ENCODE measurements at places on chromosomes 6 and 20.

- DNase-seq, result no peak
Measured at GRCh38 chr6:27568226-27568897, 95.5 kb upstream of the ZNF184 start.

DNA sequence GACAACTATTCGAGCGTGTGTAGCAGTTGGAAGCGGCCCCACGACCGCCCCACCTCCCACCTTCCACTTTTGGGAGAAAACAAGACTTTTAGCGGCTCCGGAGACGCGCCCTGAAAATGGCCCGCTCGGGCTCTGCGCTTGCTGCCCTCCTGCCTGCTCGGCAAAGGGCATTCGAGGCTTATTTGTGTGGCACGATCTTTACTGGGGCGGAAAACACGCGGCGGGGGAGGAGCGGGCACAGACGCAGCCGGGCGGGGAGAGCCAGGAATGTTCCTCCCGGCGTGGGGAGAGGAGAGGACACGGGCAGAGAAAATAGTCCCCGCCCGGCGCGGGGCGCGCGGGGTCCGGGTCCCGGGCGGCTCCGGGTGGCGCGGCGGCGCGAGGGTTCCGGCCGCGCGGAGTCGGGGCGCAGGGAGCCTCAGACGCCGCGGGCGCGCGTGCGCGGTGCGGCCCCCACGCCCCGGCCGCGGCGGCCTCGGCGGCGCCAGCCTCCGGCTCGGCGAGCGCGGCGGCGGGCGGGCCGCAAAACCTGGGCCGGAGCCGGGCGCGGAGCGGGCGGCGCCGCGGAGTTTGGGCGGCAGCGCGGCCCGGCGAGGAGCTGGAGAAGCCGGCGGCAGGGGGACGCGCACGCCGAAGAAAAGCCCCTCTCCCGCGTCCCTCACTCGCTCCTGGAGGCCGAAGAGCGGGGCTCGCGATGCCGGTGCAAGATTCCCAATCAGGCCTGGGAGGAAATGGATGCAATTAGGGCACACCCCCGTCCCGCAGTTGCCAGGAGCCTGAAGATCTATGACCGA is 90.0 kb upstream of the ARID1B start:
- DNase-seq, result peak; percentile 65

DNA sequence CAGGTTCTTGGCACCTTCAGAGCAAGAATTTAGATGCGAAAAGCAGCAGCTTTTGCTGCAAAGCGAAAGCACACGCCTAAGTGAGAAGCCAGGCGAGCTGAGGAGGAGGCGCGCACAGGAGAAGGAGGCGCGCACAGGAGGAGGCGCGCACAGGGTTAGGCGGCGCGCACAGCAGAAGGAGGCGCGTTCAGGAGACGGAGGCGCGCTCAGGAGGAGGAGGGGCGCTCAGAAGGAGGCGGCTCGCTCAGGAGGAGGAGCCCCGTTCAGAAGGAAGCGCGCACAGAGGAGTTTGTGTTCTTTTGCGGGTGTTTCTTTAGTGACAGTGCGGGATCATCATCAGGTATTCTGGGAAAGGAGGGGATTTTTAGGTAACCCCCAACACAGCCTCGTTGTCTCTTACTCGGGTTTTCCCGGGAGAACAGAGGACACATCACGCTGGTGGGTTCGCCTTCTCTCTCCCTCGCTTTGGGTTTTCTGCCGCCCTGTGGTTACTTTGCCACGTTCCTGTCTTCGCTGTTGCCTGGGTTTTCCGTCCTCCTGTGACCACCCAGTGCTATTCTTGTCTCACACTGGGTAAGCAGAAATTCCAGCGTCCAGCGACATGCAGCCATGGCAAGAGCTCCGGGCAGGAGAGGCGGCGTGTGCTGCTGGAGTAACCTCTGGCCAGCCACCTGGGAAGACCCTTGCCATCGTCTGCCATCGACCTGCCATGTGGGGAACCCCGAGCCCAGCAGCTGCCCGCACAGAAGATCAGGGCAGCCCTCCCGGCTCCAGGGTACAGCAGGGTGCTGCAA is 47.0 kb downstream of the WDR27 start:
- DNase-seq, result peak; percentile 34

- DNase-seq, result no peak
Measured at GRCh38 chr6:121274666-121275295, 59.5 kb downstream of the TBC1D32 start.

GRCh38 chr20:1965520-1966351 is 28.1 kb downstream of the PDYN start:
- peak; percentile 86 for DNase-seq

DNA sequence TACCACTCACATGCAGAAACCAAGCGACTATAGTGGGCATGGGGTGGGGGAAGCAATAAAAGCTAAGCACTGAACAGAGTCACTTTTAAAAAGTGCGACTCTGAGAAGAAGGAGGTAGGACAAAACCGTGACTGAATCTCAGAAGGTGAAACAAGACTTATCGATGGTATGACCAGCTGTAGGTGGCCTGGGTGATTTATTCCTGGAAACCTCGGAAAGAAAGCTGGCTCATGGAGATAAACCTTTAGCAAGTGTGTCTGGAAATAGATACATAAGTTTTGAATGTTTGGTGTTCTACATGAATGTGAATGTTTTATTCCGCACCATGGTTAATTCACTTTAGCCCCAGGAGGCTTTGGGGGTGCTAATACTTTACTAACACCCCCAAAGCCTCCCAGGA is 43.9 kb downstream of the BANF2 start:
- DNase-seq, result no peak

GRCh38 chr6:150698391-150698790 is 98.7 kb downstream of the PLEKHG1 start:
- no peak for DNase-seq

DNA sequence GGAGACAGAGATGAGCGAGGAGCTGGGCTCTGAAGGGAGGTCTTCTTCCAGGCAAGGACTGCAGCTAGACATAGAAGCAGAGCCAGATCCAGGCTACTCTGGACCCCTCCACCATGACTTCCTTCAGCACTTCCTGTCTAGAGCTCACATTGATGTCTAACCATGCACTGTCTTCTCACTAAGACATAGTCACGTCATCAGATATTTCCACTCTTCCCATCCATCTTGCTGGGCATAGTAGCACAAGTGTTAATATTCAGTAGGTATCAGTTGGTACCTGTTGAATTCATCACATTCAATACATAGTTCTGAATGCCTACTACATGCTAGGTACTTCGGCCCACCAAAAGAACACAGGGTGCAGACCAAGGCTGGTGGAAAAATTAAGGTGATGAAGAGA is 2.9 kb downstream of the HLA-DMA start:
- DNase-seq, result no peak

DNA sequence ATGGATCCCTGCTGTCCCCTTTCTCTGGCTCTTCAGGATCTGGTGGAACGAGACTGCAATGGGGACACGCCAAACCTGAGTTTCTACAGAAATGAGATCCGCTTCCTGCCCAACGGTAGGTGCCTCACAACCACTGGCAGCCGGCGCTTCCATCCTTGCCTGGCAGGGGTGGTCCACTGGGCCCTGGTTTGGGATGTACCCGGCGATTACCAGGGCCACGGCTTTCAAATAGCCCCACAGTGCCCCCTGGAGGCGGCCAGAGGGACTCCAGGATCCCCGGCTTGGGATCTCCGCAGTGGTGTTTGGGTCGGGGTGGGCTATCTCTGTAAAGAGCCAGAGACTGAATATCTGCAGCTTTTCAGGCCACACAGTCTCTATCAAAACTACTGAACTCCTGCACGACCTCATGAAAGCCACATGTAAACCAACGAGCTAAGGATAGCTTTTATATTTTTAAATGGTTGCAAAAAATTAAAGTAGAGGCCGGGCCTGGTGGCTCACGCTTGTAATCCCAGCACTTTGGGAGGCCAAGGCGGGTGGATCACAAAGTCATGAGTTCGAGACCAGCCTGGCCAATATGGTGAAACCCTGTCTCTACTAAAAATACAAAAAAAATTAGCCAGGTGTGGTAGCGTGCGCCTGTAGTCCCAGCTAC is 3.7 kb downstream of the OGFR start:
- DNase-seq, result peak; percentile 70

GRCh38 chr6:16904957-16905356 is 143.7 kb upstream of the ATXN1 start:
- no peak for DNase-seq

DNA sequence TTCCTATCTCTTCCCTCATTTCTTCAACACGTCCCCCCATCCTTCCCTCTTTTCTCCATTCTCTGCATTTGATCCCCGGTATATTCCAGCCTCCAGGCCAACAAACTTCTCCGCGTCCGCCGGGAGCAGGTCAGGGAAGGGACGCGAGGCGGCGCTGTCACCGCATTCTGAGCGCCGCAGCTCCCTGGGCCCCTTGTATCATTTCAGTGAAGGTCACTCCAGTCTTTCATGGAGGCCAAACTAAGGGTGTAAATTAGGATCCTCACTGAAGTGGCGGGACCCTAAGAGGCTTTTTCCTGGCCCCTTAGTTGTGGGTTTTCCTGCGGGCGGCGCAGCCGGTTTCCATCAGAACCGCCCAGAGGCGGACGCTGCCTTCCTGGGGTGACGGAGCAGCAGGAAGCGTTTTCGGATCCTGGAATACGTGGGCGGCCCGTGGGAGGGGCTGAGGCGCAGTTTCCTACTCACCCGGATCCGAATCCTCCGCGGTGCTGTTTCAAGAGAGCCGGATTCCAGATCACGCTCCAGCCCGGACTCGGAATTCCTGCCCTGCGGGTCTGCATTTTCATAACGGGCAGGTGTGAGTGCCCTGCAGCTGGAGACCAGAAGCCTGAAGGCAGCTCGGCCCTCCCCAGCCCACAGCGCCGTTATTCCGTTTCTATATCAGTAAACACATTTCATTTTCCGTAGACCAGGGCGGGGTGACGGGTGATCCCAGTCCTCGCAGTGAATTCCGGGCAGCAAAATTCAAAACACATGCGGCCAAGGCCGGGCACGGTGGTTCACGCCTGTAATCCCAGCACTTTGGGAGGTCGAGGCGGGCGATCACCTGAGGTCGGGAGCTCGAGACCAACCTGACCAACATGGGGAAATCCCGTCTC is 3.6 kb upstream of the MICA start:
- DNase-seq, result no peak

DNA sequence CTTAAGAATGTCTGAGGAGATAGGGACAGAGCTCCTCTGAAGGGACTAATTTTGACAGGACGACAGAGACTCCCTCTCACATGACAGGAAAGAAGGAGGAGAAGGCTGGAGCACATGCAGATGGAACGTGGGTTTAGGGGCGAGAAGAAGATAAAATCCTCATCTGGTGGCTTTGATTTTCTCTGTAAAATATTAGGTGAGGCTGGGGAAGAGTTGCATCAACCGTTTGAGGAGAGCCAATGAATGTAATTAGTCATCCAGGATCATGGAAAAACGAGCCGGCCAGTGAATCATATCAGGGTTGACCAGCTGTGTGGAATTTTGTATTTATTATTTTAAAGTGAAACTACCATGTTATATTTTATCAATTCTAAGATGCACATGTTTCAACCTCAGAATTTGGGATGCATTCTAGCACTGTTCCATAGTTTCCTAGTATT is 46.9 kb upstream of the ADGRF4 start:
- DNase-seq, result no peak

DNA sequence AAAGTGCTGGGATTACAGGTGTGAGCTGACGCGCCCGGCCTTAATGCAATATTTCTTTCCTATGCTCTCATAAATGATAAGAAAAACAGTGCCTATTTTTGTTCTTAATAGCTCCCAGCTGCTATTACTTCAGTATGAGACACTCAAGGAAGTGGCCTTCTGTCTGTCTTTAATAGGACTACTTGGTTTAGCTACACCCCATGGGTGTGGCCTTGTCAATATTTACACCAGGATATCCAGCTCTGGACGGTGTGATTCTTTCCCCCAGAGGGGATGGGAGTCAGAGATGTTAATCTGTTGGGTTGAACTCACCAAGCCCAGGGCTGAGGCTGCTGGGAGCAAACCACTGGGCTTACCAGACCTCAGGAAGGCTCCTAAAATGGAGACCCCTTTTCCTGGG is 134.2 kb downstream of the CEP57L1 start:
- DNase-seq, result no peak

GRCh38 chr6:35216851-35217811 is 3.4 kb downstream of the SCUBE3 start:
- DNase-seq, result no peak

GRCh38 chr6:11120271-11121005 is 8.9 kb upstream of the ERVFRD-1 start:
- no peak for DNase-seq
